ENCODE measurements at places on chromosomes 11 and 22. TPM values are rescaled to one million over a fixed set of nuclear protein-coding genes. Genes with fewer than 3 reads are reported as not detected.

The OR56A3 gene
- not detected for total RNA-seq

DNA sequence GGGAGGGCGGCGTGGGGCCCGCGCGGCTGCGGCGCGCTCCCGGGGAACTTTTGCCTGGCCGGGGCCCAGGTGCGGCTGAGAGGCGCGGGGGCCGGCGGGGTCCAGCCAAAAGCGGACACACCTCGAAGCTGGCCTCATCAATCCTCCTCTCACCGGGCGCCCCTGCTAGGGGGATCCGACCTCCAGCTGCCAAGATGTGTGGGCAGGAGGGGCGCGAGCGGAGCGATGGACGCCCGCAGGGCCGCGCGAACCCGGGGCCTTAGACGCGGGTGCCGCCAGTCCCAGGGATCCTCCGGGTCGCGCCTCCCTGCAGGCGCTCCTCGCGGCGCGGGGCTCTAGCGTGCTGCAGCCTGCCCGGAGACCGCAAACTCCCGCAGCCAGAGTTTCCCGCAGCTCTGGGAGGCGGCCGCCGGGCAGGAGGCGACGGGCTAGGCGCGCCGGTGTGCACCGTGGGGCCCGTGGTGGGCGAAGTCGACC, 785 bp downstream of the IGSF9B start:
- no peak overlapping the region for H3K27ac ChIP-seq
- no peak for DNase-seq
- peaks cover 5% of the 10 kb centered on the region for H3K4me1 ChIP-seq
- H3K36me3 ChIP-seq: no peaks in the 10 kb centered on the region
- no peak overlapping the region for H3K4me3 ChIP-seq
- peaks cover 54% of the 10 kb centered on the region for H3K27me3 ChIP-seq

DNA sequence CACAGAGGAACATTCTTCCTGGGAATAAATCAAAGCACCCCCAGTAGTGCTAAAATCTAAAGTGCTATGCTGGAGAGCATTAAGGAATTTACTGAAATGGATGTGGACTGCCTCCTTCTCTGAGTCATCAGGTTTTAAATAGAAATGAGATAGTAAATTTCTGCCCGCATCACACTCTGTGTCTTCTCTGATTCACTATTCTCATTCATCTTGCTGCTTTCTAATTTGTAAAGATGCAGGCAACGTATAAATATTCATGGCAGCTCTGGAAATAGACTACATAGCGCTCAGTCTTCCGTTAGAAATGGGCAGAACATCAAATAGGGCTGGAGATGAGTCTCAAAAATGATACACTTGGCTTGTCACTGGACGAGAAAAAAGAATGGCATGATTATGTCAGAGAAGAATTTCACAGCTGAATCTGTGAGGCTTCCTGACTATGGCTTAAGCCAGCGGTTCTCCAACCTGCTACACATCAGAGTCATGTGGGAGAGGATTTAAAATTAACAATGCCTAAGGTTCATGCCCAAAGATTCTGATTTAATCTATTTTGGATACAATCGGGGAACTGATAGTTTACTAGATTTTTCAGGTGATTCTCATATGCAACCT, 178.2 kb downstream of the LRRC4C start:
- DNase-seq: no peak
- no peaks in the 10 kb centered on the region for H3K36me3 ChIP-seq
- H3K27me3 ChIP-seq: no peaks in the 10 kb centered on the region
- H3K4me1 ChIP-seq: no peaks in the 10 kb centered on the region
- no peak overlapping the region for H3K4me3 ChIP-seq
- H3K27ac ChIP-seq: no peak overlapping the region

The TRIM34 gene
- total RNA-seq: 4.7 TPM

GRCh38 chr22:23542933-23543332, 37.2 kb downstream of the IGLL1 start:
- H3K4me1 ChIP-seq: peaks cover 36% of the 10 kb centered on the region
- no peak overlapping the region for H3K27ac ChIP-seq
- H3K36me3 ChIP-seq: peaks cover 5% of the 10 kb centered on the region
- no peak for DNase-seq
- H3K27me3 ChIP-seq: peaks cover 10% of the 10 kb centered on the region

- no peak overlapping the region for H3K4me3 ChIP-seq
- H3K27ac ChIP-seq: no peak overlapping the region
- H3K36me3 ChIP-seq: no peaks in the 10 kb centered on the region
- H3K4me1 ChIP-seq: no peaks in the 10 kb centered on the region
- no peak for DNase-seq
Observed at GRCh38 chr11:100315946-100316345, 371.1 kb upstream of the ARHGAP42 start.

GRCh38 chr11:10114593-10115404, 179.2 kb downstream of the SBF2 start:
- H3K27me3 ChIP-seq: peaks cover 3% of the 10 kb centered on the region
- H3K4me3 ChIP-seq: peak overlapping the region; percentile 7
- H3K4me1 ChIP-seq: peaks cover 68% of the 10 kb centered on the region
- H3K36me3 ChIP-seq: peaks cover 11% of the 10 kb centered on the region
- peak overlapping the region; percentile 56 for H3K27ac ChIP-seq

- H3K4me3 ChIP-seq: no peak overlapping the region
- H3K4me1 ChIP-seq: no peaks in the 10 kb centered on the region
- no peak overlapping the region for H3K27ac ChIP-seq
- peak; percentile 4 for DNase-seq
- no peaks in the 10 kb centered on the region for H3K27me3 ChIP-seq
Observed at GRCh38 chr11:92627615-92628256, 341.7 kb upstream of the MTNR1B start.

- no peak for DNase-seq
- H3K27me3 ChIP-seq: no peaks in the 10 kb centered on the region
- H3K4me3 ChIP-seq: no peak overlapping the region
- peaks cover 20% of the 10 kb centered on the region for H3K36me3 ChIP-seq
Observed at GRCh38 chr11:83035070-83035854, 36.4 kb downstream of the RAB30 start.

- DNase-seq: no peak
- H3K27ac ChIP-seq: no peak overlapping the region
- H3K36me3 ChIP-seq: no peaks in the 10 kb centered on the region
Observed at GRCh38 chr22:23273445-23274145, 93.3 kb downstream of the BCR start.

The DEPDC7 gene
- 19.1 TPM for total RNA-seq
